ENCODE measurements at places on chromosomes 4 and X.
A peak's percentile ranks its signal among the peaks of the same experiment; 100 is the strongest.

GRCh38 chr4:180164799-180165198 is 2078.4 kb upstream of the TENM3 start:
- no peak for DNase-seq

GRCh38 chr4:89307446-89308160 is at the start of gene GPRIN3:
TSS of gene GPRIN3 (minus strand) at chr4:89307800. CDS start at chr4:89250110, 57,690 bp downstream.
- peak; percentile 68 for DNase-seq

- no peak for DNase-seq
Observed at GRCh38 chrX:40474645-40475044, 106.1 kb upstream of the ATP6AP2 start.

GRCh38 chr4:148780426-148781005 is 338.3 kb upstream of the NR3C2 start:
- no peak for DNase-seq

- DNase-seq = no peak
Observed at GRCh38 chr4:102537269-102537668, 36.1 kb downstream of the NFKB1 start.

GRCh38 chrX:12910423-12911121 is 4.2 kb downstream of the TLR8 start:
- no peak for DNase-seq

- DNase-seq = no peak
Observed at GRCh38 chr4:183936574-183937345, 31.7 kb downstream of the STOX2 start.

DNA sequence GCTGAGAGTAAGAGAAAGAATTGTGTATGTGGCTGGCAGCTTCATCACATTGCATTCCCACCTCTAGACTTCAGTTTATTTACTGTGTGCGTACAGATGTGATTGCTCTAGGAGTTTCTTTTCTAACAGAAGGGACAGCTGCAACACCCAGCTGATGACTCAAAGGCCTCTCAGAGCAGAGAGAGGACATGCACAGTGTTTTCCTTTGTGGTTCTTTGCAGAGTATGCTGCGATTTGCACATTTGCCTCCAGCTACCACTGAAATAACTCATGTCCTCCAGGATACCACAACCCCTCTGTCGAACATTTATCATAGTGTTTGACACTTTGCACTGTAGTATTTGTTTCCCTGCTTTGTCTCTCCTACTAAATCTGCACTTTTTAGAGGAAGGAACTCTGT is 294.1 kb downstream of the STIM2 start:
- no peak for DNase-seq

GRCh38 chr4:38177035-38177546 is 216.9 kb downstream of the PTTG2 start:
- no peak for DNase-seq

GRCh38 chrX:54415534-54416350 is 24.5 kb upstream of the TSR2 start:
- no peak for DNase-seq

DNA sequence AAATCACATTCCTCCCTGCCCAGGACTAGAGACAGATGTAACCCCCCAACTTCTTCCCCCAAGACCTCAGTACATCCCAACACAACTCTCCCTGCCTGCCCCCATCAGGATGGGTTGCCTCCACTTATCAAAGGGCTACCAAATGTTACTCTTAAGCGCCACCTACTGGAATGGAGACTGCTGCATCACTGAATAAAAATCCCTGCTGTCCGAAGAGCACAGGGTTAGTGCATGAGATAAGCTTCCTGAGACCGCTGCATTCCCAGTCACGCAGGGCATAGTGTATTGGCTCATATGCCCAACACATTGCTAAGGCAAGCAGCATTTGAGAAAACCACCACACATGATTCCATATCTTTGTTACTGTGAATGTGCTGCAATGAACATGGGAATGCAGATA is 544.5 kb downstream of the PPP4R3C start:
- DNase-seq = no peak

- DNase-seq = no peak
Observed at GRCh38 chr4:36332782-36333131, 51.3 kb downstream of the DTHD1 start.

GRCh38 chr4:79833857-79834256 is 239.2 kb downstream of the ANTXR2 start:
- DNase-seq = no peak

DNA sequence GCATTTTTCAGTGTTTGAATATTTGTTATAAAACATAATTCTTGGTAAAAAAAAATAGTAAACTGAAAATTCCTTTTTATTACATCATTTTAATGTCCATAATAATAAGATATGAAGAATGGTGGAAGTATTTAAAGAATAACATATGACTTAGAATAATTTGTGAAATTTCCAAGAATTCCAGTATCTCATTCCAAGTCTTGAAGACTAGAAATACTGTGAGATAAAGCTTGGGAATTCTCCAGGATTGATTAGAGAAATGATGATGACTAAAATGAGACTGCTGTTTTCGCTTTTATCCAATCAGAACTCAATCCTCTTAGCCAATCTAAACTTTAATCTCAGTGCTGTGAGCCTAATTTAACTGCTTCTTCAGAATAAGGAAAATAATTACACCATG is 184.2 kb upstream of the HCCS start:
- DNase-seq = no peak

DNA sequence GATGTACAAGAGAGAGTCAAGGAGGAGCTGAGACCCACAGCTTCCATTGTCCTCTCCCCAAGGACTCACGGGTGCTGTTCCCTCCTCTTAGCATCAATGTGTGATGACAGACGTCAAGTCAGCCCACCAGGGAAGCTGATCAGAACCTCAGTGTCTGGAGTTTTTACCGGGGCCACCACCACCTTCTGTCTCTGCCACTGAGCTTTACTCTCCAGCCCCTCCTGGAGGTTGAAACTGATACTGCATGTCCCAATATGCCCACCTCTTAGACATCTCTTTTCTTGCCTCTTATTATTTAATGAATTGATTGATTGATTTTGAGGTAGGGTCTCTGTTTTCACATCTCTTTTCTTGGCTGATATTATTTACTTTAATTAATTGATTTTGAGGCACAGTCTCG is 10.3 kb upstream of the AKAP17A start:
- DNase-seq = peak; percentile 56

GRCh38 chr4:108361886-108362285 is 193.2 kb upstream of the LEF1 start:
- no peak for DNase-seq
